Stimulated activated CD8-positive, alpha-beta memory T cell treated with anti-CD3 and anti-CD28 coated beads, Interleukin-2, amount 100 ng/mL, for 1 hour (primary cell): ENCODE measurements at places on chromosomes 7 and 10.

GRCh38 chr7:51011710-51012350, 229.1 kb upstream of the GRB10 start:
- no peak for DNase-seq

- DNase-seq, result no peak
These were observed 8.4 kb upstream of the LGI1 start for GRCh38 chr10:93749218-93749799.

GRCh38 chr10:106612381-106612780, 552.1 kb downstream of the SORCS1 start:
- DNase-seq, result no peak

GRCh38 chr7:103445228-103446048, 569 bp downstream of the SLC26A5 start:
- no peak for DNase-seq

GRCh38 chr7:72127136-72127535, 285.0 kb downstream of the CALN1 start:
- DNase-seq, result no peak

DNA sequence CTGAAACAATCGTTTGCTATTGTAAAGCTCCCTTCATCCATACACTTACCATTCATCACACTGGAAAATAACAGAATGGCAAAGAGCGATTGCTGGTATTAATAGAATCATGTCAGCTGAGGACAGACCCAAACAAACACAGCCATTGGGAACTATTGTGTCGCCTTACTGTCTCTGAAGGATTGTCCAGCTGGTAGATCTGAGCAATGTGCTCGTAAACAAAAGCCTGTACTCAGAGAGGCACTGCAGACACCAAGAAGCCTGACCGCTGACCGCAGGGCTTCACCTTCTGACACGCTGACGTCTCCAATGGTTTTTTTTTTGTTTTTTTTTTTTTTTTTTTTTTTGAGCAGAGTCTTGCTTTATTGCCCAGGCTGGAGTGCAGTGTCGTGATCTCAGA, 151.0 kb upstream of the FRMD4A start:
- no peak for DNase-seq

DNA sequence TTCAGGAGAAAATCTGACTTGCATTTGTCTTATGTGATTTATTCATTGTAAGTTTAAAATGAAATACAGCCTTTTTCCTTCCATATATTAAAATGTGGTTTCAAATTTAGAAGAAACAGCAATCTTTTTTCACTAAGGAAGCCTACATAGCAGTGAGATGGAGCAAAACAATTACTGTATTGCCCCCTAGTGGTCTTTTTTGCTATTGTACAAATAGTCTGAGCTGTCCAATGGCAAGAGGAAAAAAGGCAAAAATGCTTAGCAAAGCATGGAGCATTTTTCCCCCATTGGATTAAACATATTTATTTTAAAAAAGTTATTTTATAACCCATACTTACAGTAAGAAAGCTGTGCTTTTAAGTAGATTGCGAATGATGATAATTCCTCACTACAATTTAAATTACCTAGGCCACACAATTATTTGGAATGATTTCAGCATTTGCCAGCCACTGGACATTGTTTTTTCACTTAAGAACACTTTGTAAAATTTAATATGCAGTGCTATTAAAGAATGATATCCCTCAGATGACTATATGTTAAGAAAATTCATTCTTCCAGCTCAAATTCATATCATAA, 119.5 kb downstream of the CPED1 start:
- no peak for DNase-seq

- no peak for DNase-seq
These were observed 111.1 kb downstream of the OAT start for GRCh38 chr10:124307591-124307990.
